Activated CD4-positive, alpha-beta T cell treated with anti-CD3 and anti-CD28 coated beads, Interleukin-2, amount 50 U/mL, for 48 hours (primary cell): ENCODE measurements at places on chromosomes 3 and 15.

- no peak for DNase-seq
Observed at GRCh38 chr3:81242871-81243270, 518.6 kb downstream of the GBE1 start.

- DNase-seq: peak; percentile 19
Observed at GRCh38 chr15:68781766-68782588, 38.7 kb downstream of the ANP32A start.

DNA sequence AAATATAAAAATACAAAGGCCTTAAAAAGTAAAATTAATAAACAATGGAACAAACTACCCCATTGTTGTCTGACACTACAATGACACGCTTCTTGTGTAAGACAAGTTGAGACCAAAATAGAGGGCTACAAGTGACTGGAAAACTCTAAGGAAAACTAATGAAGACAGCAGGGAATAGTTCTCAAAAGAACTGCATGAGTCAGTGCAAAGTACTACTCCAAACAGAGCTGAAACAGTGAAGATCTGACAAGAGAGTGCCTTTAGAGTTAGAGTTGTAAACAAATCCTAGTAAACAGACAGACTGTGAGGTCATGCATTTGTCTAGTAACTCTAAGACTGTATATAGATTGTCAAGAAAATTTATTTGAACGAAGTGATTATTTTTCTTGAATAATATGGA is 233.9 kb downstream of the BBX start:
- DNase-seq: no peak

GRCh38 chr15:74037171-74038117 is 42.9 kb downstream of the PML start:
- DNase-seq: no peak

DNA sequence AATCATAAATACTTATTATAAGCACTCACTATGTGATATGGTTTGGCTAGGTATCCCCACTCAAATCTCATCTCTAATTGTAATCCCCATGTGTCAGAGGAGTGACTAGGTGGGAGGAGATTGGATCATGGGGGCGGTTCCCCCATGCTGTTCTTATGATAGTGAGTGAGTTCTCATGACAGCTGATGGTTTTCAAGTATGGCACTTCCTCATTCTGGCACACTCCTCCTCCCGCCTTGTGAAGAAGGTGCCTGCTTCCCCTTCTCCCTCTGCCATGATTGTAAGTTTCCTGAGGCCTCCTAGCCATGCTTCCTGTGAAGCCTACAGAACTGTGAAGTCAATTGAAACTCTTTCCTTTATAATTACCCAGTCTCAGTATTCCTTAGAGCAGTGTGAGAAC is 53.3 kb upstream of the CHMP2B start:
- no peak for DNase-seq

DNA sequence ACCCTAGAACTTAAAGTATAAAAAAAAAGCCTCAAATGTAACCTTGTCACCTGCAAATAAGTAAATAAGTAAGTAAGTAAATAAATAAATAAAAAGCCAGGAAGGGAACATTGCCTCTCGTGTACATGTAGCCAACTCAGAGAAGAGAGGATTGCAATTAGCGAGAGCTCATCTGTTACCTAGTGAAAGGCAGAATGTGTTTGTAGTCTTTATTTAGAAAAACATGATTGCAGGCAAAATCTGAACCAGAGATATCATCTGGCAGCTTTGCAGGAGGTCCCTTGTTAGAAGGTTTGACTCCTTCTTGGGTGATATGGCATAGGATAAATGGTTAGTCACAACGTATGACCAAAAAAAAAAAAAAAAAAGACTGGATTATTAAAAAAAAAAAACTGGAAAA is 71.6 kb upstream of the SYN2 start:
- DNase-seq: no peak

DNA sequence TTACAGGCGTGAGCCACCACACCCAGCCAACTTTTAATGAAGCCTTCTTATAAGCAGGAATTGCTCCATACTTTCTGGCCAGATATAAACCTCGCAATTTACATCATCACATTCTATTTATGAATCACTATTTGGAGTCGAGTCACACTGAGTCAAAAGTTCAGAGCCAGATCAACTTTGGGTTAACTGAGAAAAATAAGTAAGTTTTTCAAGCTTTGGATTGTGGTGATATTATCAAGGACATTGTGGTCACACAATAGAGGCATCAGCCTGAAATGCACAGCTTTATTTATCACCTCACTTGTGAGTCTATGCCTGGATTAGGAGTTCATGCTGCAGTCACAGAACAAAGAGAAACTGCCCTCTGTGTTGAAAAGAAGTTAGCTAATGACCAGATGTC is 1163.5 kb downstream of the ROBO1 start:
- no peak for DNase-seq

DNA sequence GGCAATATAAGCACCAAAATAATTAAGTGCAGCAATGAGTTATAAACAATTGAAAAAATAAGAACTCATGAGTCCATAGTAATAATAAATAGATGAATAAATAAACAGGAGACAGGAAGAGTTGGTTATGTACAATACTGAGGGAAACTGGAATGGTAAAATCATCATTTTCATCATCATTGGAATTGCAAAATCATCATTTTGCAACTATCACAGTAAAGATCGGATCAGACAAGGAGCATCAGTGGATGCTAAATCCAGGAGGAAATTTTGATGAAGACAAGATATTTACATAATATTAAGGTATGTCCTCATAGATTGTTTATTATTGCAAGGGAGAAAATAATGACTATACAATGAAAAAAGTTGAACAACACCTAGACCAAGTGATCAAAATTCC is 38.8 kb upstream of the ACAN start:
- DNase-seq: no peak

- no peak for DNase-seq
Observed at GRCh38 chr3:10817506-10817905, 1.5 kb downstream of the SLC6A11 start.
